ENCODE measurements at places on chromosomes 1 and 21. TPM values are rescaled to one million over a fixed set of nuclear protein-coding genes. Genes with fewer than 3 reads are reported as not detected.
A peak's percentile ranks its signal among the peaks of the same experiment; 100 is the strongest.

GRCh38 chr1:107413951-107414350 lies 273.1 kb downstream of the NTNG1 start:
- DNase-seq: no peak

- DNase-seq: peak; percentile 77
Measured at GRCh38 chr1:32773018-32773763, 44.0 kb downstream of the YARS1 start.

MTF2 gene
- total RNA-seq: 31.1 TPM

EEIG2 gene
- 13.5 TPM for total RNA-seq
